ENCODE measurements at places on chromosomes 2 and 18.

- DNase-seq: no peak
Observed at GRCh38 chr2:239570971-239571520, 170.2 kb upstream of the HDAC4 start.

DNA sequence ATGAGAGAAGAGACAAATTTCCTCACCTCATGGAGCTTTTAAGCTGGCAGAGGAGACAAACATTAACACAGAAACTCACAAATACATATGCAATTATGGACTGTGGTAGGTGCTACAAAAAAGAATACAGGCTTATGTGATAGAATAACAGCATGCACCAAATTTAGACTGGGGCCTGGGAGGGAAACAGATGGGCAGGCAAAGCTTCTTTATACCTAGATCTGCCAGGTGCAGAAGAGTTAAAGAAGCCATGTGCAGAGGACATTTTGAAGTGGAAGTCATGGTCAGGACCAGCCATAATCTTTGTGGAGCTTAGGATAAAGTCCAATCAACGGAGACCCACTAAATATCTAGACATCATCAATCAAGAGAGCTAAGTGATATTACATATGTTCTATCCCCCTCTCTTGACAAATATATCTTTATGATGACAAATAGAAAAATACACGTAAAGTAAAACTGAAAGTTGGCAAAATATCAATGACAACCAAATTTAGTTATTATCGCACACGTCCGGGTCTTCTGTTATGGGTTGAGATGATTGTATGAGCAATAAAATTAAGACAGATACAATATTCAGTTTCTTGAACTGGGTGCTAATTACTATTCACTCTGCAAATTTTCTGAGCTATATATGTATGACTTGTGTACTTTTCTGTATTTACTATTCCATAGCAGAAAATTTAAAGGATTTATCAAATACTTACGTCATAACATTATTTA lies 44.1 kb downstream of the CD28 start:
- DNase-seq: no peak

DNA sequence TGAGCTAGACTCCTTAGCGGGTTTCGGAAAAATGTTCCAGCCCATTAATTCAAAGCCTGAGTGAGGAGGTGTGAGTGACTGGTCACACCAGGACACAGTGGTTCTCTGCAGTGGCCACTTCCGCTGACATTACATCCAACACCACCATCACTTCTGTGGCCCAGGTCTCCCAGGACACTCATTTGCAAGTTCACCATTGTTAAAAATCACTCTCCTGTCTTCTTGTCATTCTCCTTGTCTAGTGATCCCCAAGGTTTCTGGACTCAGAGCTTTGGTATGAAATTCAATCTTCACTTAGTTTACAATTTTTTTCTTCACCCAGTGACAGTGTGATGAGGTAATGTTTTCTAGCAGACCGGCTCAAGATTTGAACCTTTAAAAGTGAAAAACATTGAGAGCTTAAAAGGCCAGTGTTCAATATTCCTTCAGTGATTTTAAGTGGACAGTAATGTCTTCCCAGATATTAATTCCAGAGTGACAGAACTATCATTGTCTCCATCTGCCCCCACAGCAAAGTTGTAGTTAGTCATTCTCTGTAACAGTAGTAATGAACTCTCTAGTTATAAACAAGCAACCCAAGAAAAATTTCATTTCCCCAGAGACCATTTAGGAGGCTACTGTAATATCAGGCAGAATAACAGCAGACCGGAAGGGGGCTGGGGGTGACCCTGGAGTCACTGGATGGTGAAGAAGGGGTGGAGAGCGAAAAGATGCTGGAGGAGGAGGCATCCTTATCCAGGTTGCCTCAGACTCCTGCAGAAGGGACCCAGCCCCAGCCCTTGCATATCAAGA lies 164.9 kb downstream of the GFPT1 start:
- DNase-seq: no peak

DNA sequence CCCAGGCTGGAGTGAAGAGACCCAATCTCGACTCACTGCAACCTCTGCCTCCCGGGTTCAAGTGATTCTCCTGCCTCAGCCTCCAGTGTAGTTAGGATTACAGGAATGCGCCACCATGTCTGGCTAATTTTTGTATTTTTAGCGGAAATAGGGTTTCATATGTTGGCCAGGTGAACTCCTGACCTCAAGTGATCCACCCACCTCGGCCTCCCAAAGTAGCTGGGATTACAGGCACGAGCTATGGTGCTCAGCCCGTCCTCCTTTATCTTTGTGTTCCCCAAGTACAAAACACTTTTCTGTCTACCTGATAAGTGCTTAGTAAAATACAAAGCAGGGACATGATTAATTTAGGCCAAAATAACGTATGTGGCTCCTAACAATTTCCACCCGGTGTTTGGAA lies 91.2 kb upstream of the STK17B start:
- DNase-seq: no peak

DNA sequence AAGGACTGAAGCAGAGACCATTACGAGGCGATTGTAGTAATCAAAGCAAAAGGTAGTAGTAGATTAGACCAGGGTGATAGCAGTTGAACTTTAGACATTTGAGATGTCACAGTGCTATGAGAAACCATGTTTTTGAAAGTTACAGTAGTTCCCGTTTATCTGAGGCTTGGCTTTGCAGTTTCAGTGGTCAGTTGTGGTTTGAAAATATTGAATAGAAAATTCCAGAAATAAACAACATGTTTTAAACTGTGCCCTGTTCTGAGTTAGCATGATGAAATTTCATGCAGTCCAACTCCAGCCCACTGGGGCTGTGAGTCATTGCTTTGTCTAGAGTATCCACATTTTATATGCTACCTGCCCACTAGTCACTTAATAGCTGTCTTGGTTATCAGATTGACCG lies 47.5 kb downstream of the ZNF638 start:
- DNase-seq: no peak

GRCh38 chr2:150156415-150156814 lies 331.1 kb downstream of the RND3 start:
- DNase-seq: no peak

GRCh38 chr2:31319406-31320175 lies 85.6 kb downstream of the EHD3 start:
- DNase-seq: no peak

DNA sequence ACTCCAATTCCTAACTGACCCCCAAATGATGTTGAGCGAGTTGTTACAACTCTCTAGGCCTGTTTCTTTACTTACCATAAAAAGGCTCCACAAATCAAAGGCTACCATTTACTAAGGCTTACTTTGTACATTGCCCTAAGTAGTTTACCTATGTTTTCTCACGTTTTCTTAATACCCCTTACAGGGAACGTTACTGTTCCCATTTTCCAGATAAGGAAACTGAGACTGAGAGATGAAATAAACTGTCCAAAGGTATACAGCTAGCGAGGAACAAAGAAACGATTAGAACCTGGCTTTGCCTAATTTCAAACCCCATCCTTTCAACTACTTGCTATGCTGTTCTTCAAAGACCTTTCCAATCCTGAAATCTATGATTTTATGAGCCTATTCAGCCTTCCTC lies 74.8 kb upstream of the SPTBN1 start:
- DNase-seq: no peak

DNA sequence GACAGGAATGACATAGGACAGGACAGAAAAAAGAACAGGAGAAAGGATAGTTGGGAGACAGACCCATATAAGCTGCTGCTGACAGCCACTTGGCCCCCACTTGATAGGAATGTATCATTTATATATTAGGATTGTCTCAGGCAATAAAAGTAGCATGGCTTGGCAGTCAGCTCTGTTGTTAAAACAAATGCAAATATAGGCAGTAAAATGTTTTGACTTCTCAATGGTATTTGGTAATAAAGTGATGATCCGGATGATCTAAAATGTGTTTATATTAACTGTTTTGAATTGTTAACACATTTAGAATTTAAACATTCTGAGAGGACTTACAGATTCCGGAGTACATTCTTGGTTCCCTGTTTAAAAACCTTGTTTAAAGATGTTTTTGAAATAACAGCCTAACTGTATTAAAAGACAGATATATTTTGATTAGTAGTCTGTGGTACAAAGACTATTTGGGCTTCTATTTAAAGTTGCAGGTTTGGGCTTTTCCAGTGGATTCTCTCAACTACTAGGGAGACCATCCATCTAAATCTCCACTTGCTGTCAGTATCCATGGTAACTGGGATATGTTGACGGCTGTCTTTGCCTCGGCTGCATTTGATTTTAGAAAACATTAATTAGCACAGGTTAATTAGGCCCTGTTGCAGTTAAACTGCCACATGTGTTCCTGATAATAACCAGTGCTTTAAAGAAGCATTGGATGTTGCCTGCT lies 147.6 kb downstream of the ESCO1 start:
- no peak for DNase-seq

DNA sequence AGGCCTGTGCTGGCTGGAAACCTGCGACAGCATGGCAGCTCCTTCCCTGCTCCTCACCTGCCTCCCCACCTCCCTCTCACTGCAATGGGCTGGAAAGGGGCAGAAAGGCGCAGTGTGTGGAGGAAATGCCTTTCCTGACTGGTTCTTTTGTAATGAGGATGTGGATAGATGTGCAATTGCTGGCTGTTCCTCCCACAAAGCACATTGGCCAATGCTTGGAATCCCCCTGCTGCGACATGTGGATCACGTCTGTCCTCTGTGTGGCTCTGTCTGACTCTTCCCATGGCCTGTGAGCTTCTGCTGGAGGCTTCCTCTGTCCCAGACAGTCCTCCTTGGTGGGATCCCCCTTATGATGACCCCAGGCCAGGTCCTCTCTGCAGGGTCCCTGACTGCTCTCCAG lies 172.5 kb downstream of the NCK2 start:
- no peak for DNase-seq

DNA sequence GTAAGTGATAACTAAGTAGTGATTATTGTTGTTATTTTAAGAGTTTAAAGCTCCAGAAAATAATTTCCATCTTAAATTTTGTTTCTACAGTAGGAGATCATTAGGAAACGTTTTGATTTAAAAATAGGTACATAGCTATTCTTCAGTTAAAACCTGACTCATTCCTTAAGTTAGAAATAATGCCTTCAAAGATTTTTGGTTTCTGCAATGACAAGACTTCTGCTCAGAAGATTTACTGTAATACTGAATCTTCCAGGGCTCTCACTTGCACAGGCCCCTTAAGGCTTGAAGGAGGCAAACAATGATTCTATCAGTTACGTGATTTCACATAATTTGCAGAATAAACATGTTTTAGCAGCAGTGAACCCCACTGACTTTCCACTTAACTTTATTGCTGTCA lies 333.7 kb downstream of the RAD51AP2 start:
- DNase-seq: no peak

- DNase-seq: peak; percentile 55
Observed at GRCh38 chr18:48914581-48915251, 36.0 kb downstream of the SMAD7 start.

- DNase-seq: no peak
Observed at GRCh38 chr2:46779447-46779941, 136.1 kb downstream of the MCFD2 start.

- peak; percentile 78 for DNase-seq
Observed at GRCh38 chr2:159797543-159798375, at the start of gene CD302. CD302 (minus strand) TSS chr2:159798208; CDS start chr2:159798198, 10 bp downstream.

GRCh38 chr18:53534695-53535094 lies 689.8 kb downstream of the MBD2 start:
- DNase-seq: no peak

DNA sequence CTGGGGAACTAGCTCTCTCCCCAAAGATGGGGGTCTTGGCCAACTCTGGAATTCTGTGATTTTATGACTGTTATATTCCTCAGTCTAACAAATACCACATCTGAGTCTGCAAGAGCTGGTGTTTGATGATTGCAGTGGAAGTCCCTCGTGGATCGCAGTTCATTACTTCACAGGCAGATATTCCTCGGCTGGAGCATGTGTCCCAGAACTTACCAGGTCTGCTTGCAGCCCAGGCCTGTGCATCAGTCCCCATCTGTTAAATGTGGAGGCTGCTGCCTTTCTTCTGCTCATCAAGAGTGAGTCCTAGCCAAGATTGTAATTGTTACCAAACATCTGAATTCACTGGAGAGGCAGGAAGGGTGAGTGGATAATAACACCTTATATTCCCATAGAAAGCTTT lies 55.5 kb downstream of the PRKCE start:
- DNase-seq: no peak

GRCh38 chr2:174051741-174052583 lies 86.8 kb upstream of the SP3 start:
- no peak for DNase-seq

- no peak for DNase-seq
Observed at GRCh38 chr18:23743733-23744333, 54.6 kb downstream of the LAMA3 start.

GRCh38 chr2:231110551-231110950 lies 14.3 kb downstream of the HTR2B start:
- no peak for DNase-seq

- no peak for DNase-seq
Observed at GRCh38 chr2:159860581-159861310, 62.7 kb upstream of the CD302 start.

- no peak for DNase-seq
Observed at GRCh38 chr18:7164323-7165004, 46.9 kb upstream of the LAMA1 start.

GRCh38 chr18:64330931-64331330 lies 182.0 kb upstream of the LINC00305 start:
- DNase-seq: no peak

DNA sequence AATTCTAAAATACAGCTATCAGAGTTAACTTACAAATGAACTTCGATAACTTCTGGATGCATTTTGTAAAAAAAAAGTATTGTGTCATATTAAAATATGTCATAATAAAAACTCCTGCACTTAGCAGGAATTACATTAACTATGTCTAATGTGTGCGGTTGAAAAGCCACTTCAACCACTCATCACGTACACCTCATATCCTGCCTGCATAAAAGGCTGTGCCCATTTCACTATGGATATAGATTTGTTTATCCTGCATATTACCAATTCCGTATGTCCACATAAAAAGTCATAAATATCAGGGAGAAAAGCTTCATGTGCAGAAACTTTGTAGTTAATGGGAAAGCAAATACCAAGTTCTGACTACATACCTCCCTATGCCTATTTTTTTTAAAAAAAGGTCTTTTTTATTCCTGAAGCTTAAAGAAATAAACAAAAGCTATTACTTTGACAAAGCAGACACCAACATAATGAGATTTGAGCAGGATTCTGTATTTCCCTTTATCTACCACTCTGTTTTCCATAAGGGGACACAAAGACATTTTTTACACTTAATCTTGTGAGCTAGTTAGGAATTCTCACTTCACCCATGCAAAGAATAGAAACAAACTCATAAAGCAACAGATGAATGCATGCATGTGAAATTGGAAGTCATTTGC lies 96.1 kb downstream of the PPP1R1C start:
- DNase-seq: no peak

- no peak for DNase-seq
Observed at GRCh38 chr2:113181258-113182051, 7.7 kb downstream of the PSD4 start.
